ENCODE measurements at places on chromosomes 12 and 14. TPM values are rescaled to one million over a fixed set of nuclear protein-coding genes. Genes with fewer than 3 reads are reported as not detected.
A peak's percentile ranks its signal among the peaks of the same experiment; 100 is the strongest.

DNA sequence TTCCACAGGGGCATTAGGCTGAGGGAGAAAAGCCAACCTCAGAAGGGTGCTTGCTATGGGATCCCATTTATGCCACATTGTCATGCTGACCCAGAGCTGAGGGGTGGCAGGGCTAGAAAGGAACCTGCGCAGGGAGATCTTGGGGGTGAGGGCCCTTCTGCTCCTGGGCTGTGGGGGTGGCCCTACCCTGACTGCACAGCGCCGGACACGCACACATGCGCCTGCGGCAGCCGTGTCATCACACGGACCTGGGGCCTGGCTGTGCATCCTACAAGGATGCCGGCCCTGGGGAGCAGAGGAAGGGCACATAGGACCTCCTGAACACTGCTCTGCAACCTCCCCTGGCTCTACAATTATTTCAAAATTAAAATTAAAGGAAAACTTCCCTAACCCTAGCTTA is 6.9 kb downstream of the CDCA4 start:
- H3K27ac ChIP-seq = peak overlapping the region; percentile 93
- peaks cover 47% of the 10 kb centered on the region for H3K4me1 ChIP-seq
- no peak for DNase-seq
- H3K4me3 ChIP-seq = peak overlapping the region; percentile 73
- no peaks in the 10 kb centered on the region for H3K36me3 ChIP-seq

- H3K4me3 ChIP-seq = no peak overlapping the region
- no peak for DNase-seq
- peaks cover 25% of the 10 kb centered on the region for H3K27me3 ChIP-seq
- H3K36me3 ChIP-seq = no peaks in the 10 kb centered on the region
- no peak overlapping the region for H3K27ac ChIP-seq
Observed at GRCh38 chr12:128977441-128977840, 124.2 kb downstream of the GLT1D1 start.

- H3K36me3 ChIP-seq = no peaks in the 10 kb centered on the region
- DNase-seq = no peak
- no peak overlapping the region for H3K27ac ChIP-seq
- no peaks in the 10 kb centered on the region for H3K27me3 ChIP-seq
- H3K4me3 ChIP-seq = no peak overlapping the region
Observed at GRCh38 chr12:114913871-114914801, 230.2 kb upstream of the TBX3 start.

GRCh38 chr14:69619012-69619411 is 7.6 kb downstream of the SUSD6 start:
- no peaks in the 10 kb centered on the region for H3K27me3 ChIP-seq
- H3K27ac ChIP-seq = peak overlapping the region; percentile 100

DNA sequence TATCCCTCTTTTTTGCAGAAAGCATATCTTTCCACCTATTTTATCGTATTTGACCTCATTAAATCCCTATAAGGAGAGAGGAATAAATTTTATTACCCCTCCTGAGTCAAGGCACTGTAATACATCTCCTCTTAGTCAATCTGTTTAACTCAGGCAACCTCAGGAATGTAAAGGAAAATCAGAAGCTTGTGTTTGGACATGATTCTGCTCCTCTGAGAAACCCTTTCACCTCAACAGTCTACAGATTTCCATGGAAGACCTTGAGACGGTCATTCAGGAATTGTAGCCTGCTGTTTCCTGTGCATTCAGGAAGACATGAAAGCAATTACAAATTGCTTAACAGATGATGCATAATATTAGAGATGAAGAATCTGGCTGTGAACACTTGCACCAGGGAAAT is 360.8 kb downstream of the PAWR start:
- DNase-seq = no peak
- no peaks in the 10 kb centered on the region for H3K36me3 ChIP-seq
- H3K4me3 ChIP-seq = no peak overlapping the region
- H3K27ac ChIP-seq = no peak overlapping the region

GRCh38 chr14:50064993-50065392 is 51.4 kb downstream of the VCPKMT start:
- DNase-seq = peak; percentile 23
- H3K4me1 ChIP-seq = peaks cover 55% of the 10 kb centered on the region
- H3K4me3 ChIP-seq = peak overlapping the region; percentile 78
- H3K27me3 ChIP-seq = no peaks in the 10 kb centered on the region
- peak overlapping the region; percentile 100 for H3K27ac ChIP-seq

DNA sequence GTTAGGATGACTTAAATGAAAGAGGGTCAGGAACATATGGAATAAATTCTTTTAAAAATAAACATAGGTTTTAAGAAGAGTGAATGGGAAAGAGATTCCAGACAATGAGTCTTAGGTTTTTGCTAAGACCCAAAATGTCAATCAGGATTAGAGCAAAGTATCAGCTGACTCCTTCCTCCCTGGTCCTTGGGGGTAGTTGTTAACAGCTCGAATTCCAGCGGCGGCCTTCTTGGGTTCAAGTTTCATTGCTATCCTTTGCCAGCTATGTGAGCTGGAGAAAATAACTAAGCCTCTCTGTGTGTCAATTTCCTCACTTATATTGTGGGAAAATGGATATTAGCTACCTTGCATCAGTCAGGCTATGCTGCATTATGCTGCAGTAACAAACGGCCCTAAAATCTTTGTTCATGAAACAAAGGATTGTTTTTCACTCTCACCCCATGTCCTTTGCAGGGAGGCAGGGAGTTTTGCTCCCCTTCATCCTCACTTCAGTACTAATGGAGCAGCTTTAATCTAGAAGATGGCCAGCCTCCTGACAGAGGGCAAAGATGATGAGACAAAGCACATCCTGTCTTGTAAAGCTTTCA is 83.8 kb upstream of the RFLNA start:
- no peaks in the 10 kb centered on the region for H3K4me1 ChIP-seq
- peaks cover 14% of the 10 kb centered on the region for H3K27me3 ChIP-seq
- no peaks in the 10 kb centered on the region for H3K36me3 ChIP-seq
- H3K4me3 ChIP-seq = no peak overlapping the region

DNA sequence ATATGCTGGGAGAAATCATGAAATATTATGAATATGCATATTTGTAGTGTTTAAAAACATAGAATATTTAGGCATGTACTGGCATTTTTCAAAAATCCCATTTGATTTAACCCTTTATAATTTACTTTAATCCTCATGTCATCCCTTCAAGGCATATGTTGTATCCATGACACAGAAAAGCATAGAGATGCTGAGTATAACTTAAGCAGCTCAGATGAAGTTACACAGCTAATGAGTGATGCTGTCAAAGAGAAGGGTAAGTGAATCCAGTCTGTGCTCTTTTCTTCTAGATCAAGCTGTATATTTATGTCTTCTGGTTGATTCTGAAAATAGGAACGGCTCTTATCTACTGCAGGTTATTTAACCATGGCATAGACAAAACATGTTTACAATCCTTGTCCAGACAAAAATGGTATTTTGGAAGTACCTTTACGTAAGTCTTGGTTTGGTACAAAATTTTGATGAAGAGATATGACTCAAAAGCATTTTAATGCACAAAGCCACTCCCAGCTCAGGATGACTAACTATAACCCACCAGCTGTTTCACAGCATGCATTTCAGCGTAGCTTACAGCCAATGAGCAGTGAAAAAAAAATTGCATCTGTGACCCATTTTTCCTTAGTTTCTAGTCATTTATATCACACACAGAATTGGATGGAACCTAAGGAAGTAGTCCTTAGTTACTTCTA is 201.7 kb downstream of the STXBP6 start:
- peaks cover 61% of the 10 kb centered on the region for H3K27me3 ChIP-seq
- no peaks in the 10 kb centered on the region for H3K36me3 ChIP-seq

- no peak overlapping the region for H3K27ac ChIP-seq
- H3K27me3 ChIP-seq = peaks cover 26% of the 10 kb centered on the region
- DNase-seq = no peak
- peaks cover 4% of the 10 kb centered on the region for H3K4me1 ChIP-seq
- H3K36me3 ChIP-seq = no peaks in the 10 kb centered on the region
- H3K4me3 ChIP-seq = no peak overlapping the region
Observed at GRCh38 chr12:20364501-20364900, 3.8 kb upstream of the PDE3A start.

GRCh38 chr12:28941248-28941647 is 207.8 kb upstream of the FAR2 start:
- no peak overlapping the region for H3K27ac ChIP-seq
- DNase-seq = no peak
- no peaks in the 10 kb centered on the region for H3K4me1 ChIP-seq
- no peaks in the 10 kb centered on the region for H3K36me3 ChIP-seq
- H3K27me3 ChIP-seq = peaks cover 15% of the 10 kb centered on the region
- no peak overlapping the region for H3K4me3 ChIP-seq

- no peak overlapping the region for H3K4me3 ChIP-seq
- no peak overlapping the region for H3K27ac ChIP-seq
- H3K27me3 ChIP-seq = peaks cover 10% of the 10 kb centered on the region
- no peaks in the 10 kb centered on the region for H3K36me3 ChIP-seq
- no peak for DNase-seq
Observed at GRCh38 chr14:60485057-60485597, 736 bp downstream of the C14orf39 start.

- H3K27ac ChIP-seq = no peak overlapping the region
- H3K4me1 ChIP-seq = no peaks in the 10 kb centered on the region
- H3K27me3 ChIP-seq = peaks cover 15% of the 10 kb centered on the region
- H3K36me3 ChIP-seq = no peaks in the 10 kb centered on the region
- DNase-seq = no peak
Observed at GRCh38 chr12:69000540-69001243, 67.7 kb upstream of the CPM start.

GRCh38 chr12:50609292-50609874 is 104.6 kb downstream of the DIP2B start:
- no peak overlapping the region for H3K4me3 ChIP-seq
- H3K36me3 ChIP-seq = no peaks in the 10 kb centered on the region
- H3K4me1 ChIP-seq = peaks cover 7% of the 10 kb centered on the region
- no peaks in the 10 kb centered on the region for H3K27me3 ChIP-seq

- no peak for DNase-seq
- no peak overlapping the region for H3K27ac ChIP-seq
- H3K4me1 ChIP-seq = peaks cover 2% of the 10 kb centered on the region
Observed at GRCh38 chr12:70080566-70080965, 162.7 kb upstream of the CNOT2 start.

The KIAA0586 gene
- total RNA-seq = 29.1 TPM

The OTOGL gene
- not detected for total RNA-seq

The ZC2HC1C gene
- 0.20 TPM for total RNA-seq

The PTPRB gene
- total RNA-seq = not detected

The SMIM41 gene
- total RNA-seq = not detected

The CHGA gene
- total RNA-seq = not detected

The CACNA1C gene
- total RNA-seq = 0.18 TPM
